Mesenchymal stem cell (in vitro differentiated cells and primary cell): ENCODE measurements at places on chromosomes 3 and 15.
A peak's percentile ranks its signal among the peaks of the same experiment; 100 is the strongest.

DNA sequence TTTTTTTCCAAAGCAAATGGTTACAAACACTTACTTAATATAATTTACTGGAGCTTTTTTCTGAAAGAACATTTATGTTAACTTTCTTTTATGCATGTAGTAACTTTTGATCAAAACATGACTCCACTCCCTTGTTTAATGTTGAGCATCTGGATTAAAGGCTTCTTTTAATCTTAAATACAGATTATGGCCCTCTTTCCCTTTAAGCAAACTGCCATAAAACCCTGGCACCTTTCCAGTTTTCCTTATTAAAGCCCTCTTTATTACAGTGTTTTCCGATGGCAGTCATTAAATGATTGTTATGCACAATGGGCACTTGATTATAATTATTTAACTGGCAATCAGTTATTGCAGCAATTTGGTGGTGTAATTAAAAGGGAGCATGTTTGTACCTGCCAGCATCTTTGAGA lies 167.0 kb downstream of the VGLL4 start:
- no peak for DNase-seq

- peak; percentile 27 for DNase-seq
These were observed 241.9 kb downstream of the XXYLT1 start for GRCh38 chr3:195028877-195029606.

GRCh38 chr3:57855281-57855680 lies 99.2 kb downstream of the SLMAP start:
- DNase-seq: peak; percentile 74

- DNase-seq: no peak
These were observed 35.2 kb upstream of the SLC6A6 start for GRCh38 chr3:14366915-14367823.

- DNase-seq: no peak
These were observed 33.0 kb downstream of the ARID3B start for GRCh38 chr15:74573987-74574386.

DNA sequence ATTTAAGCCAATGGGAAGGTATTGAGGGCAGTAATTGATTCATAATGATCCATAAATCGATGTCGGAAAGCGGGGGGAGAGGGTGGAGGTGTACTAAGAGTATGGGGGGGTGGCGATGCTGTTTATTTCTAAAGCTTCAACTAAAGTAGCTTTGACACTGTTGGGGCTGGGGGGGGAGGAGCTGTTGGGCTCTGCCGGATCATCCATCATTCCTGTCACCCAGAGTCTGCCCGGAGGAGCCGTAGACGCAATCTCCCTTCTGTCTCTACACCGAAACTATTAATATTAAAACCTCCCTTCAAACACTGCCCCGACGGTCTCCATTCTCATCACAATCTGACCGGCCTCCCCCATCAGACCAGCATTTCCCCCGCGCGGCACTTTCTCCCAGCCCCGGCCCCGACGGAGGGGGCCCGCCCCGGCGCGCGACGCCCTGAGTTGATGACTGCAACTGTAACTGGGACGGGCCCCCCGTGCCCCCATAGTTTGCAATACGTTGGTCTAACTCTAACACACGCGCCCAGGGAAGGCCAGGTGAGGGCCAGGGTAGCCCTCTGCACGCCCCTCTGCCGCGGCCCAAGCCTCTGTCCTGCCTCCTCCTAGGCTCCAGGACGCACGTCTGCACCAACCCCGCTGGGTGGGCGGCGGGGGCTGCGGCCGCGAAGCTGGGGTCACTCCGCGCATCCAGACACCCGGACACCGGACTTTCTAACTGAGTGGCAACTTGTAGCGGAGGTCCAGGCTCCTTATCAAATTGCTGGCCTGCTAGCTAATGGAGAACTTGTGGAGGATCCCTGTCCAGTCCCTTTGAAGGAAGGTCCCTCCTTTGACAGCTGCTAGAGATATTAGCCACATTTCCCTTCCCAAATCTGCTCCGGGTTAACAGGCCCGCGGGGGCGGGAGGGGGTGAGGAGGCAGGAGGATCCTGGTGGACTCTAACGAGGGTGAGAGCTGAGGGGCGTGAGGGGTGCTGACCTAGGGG lies 212.0 kb downstream of the MEIS2 start:
- DNase-seq: peak; percentile 32

- DNase-seq: no peak
These were observed 236.5 kb downstream of the AGBL1 start for GRCh38 chr15:86316216-86316615.

- DNase-seq: no peak
These were observed 288.6 kb downstream of the CLSTN2 start for GRCh38 chr3:140223631-140224030.

DNA sequence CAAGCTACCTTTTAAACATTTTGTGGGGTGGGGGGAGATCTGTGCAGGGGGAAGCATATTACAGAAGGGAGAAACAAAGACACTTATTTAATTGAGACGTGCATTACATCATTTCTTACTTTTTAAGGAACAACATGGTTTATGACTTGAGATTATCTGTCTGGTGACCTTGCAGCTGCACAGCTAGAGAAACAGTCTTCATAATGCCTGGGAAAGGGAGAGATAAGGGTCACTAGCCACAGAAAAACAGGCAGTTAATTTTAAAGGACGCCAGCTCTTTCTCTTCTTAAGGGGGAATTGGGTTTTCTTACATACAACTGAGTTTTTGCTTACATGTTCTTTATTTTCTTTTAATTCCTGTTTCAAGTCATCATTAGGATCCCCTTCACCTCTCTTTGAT lies 147.9 kb downstream of the SST start:
- DNase-seq: no peak

GRCh38 chr3:101876142-101876541 lies 26.8 kb downstream of the NFKBIZ start:
- DNase-seq: no peak

DNA sequence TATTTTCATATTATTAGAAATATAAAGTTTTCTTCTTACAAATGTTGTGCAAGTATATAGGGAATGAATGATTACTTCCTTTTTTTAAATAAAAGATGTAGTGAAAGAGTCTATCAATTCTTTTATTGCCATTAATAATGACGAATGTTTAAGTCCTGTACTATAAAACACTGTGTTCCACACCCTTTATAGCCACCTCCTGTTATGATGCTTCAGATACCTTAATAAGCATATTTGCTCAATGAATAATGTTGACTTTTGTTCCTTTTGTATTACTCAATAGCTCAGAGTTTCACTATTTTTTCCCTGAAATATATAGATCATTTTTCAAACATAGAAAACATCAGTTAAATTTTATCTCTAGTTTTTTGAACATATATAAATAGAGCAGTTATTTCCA lies 378.2 kb upstream of the THBS1 start:
- no peak for DNase-seq

- peak; percentile 84 for DNase-seq
These were observed 481 bp upstream of the CRYBG3 start for GRCh38 chr3:97821287-97821773.

- DNase-seq: no peak
These were observed 96.9 kb downstream of the VPS8 start for GRCh38 chr3:184908859-184909258.

GRCh38 chr3:76842216-76842615 lies 197.7 kb upstream of the ROBO2 start:
- DNase-seq: peak; percentile 17

DNA sequence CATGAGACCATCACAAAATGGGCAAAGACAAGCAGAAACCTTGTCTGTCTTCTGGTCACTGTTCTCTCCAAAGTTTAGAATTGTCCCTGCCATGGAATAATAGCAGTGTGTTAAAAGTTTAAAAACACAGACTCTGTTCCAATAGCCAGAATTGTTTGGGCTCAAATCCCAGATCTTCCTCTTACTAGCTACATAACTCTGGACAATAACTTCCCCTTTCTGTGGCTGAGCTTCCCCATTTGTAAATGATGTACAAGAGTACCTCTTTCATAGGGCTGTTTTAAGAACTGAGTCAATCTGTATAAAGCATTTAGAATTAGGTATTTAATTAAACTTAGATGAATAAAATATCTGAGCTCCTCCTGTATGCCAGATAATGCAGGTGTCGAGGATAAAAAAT lies 623.0 kb downstream of the NTRK3 start:
- no peak for DNase-seq

GRCh38 chr3:148158210-148158609 lies 539.5 kb upstream of the AGTR1 start:
- peak; percentile 18 for DNase-seq

- DNase-seq: peak; percentile 48
These were observed 81.0 kb upstream of the NMNAT3 start for GRCh38 chr3:139758654-139759291.

DNA sequence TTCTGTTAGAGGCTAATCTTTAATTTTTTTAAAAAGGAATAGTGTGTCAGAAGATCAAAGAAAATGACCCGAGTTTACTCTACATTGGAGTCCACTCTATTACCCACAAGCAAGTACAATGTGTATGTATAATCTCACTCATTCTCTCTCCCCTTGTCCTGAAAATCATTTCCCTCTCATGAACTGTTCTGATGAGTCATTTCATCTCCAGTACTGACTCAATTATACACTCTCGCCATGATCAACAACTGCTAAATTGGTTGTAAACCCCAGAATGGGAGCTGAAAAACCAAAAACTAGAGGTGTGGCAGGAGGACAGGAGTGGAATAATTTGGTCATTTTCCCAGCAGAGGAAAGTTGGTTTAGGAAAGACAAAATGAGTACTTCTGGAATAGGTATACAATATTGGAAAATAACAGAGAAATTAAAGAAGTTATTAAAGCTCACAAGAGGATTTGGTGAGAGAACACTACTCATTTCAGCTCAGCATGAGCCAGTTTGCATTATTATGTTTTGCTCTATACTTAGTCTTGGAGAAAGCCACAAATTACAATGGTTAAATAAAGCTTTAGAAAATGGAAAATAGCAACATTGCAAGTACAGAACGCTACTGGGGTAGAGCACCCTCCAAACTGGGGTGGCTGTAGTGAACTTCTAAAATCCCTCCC lies 144.3 kb upstream of the PFN2 start:
- peak; percentile 59 for DNase-seq

DNA sequence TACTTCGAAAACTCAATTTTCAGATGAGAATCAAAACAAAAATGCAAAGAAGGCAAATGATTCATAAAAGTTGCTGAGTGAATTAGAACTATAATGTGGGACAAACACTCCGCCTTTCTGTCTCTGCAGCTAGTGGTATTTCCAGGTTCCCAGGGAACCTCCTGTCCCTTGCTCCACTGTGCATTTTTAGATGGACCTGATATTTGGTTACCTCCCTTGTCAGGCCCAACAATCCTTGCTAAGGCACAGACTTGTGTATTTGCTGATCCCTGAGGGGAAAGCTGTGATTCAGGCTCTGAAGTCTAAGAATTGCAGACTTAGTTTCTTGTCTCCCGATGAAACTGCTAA lies 162.7 kb downstream of the LPP start:
- no peak for DNase-seq

DNA sequence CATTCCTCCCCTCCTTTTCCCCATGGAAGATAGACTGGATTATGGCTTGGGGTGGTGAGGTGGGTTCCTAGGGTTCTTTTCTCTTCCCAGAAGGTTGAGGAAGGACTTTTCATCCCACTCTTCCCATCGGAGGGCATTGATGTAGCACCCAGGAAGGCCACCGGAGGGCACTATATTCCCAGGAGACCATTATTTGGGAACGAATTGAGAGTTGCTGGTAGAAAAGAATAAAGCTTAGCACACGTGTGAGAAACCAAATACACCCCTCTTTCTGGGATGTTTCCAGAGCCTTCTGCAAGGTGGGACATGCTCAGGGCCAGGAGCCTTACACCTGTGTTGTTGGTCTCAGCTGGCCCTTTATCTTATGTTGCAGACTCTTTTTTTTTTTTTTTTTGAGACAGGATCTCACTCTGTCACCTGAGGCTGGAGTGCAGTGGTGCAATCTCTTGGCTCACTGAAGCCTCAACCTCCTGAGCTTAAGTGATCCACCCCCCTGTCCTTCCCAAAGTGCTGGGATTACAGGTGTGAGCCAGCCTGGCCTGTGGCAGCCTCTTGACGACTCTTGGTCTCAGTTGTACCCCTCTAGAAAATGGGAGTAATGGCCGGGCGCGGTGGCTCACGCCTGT lies 6.3 kb upstream of the CDC25A start:
- DNase-seq: peak; percentile 76

DNA sequence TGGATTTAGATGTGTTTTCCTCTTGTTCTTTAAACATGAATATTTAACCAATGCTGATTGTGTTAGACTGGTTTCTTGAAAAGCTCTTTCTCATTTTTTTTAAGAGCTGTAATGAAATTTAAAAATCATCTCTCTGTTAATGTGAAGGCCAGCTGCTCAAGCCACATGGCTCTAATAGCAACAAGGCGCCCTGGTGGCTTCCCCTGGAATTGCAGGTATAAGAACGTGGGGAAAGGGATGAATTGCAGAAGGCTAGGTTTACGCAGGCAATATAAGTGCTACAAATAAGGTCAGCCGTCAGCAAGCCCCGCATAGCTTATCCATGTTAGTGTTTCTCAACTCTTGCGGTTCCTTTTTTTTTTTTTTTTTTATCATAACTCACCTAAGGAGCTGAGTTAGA lies 108.5 kb downstream of the SAMMSON start:
- peak; percentile 2 for DNase-seq

- DNase-seq: no peak
These were observed 22.5 kb upstream of the SEMA3F start for GRCh38 chr3:50132421-50133282.

GRCh38 chr3:12662593-12663400 lies 1.1 kb downstream of the RAF1 start:
- DNase-seq: peak; percentile 58

DNA sequence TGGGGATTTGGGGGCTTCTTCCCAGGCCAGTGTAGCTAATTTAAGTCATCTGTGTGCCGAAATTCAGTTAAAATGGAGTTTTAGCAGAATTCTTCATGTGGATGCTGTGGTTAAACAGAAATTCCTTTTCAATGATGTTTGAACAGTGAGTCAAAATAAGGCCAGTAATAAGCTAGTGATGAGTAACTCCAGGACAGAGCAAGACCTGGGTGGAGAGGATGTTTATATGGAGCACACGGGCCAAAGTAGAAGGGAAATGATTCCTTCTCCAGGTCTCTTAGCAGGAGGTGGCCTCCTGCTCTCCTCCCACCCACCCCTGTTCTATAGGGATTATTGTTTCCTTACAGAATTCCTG lies 31.9 kb upstream of the UACA start:
- DNase-seq: peak; percentile 97

- peak; percentile 23 for DNase-seq
These were observed 34.0 kb upstream of the CCK start for GRCh38 chr3:42300013-42300412.

- DNase-seq: no peak
These were observed 75.9 kb downstream of the MYO9A start for GRCh38 chr15:72042054-72042453.

GRCh38 chr3:11509173-11510000 lies 134.3 kb downstream of the VGLL4 start:
- DNase-seq: peak; percentile 98
